ENCODE measurements at places on chromosomes 7 and 10.

DNA sequence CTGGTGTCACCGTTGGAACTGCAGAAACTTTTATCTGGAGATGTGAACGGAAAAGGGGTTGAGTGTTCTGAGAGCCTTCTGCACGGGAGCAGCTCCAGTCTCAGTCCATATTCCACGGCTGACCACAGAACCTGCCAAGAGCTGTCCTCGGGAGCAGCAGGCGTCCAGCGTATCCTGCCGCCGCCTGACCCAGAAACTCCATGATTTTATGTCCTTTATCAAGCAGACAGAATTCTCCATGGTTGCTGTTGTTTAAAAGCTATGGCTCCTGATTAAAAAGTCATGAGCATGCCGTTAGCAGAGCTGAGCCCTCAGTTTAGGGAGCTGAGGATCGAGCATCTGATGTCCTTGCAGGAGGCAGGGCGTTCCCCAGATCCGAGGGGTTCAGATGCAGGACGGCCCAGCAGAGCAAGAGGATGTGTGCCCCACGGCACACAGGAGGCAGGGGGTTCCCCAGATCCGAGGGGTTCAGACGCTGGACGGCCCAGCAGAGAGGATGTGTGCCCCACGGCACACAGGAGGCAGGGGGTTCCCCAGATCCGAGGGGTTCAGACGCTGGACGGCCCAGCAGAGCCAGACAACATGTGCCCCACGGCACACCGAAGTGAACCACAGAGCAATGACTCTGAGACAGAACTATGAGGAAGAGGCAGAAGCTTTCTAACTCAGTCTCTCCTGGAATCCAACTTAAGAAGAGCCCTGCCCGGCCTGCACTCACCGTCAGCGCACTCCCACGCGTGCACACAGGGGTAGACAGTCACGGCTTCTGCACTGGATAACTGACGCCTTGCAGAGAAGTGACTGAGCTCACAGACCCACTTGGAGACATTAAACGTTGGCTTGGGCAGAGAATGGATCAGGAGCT lies 96.4 kb downstream of the WDR37 start:
- DNase-seq = no peak

- DNase-seq = no peak
Observed at GRCh38 chr10:66095610-66096009, 830.2 kb upstream of the LRRTM3 start.

GRCh38 chr10:79262959-79263746 lies 84.1 kb upstream of the PPIF start:
- no peak for DNase-seq

DNA sequence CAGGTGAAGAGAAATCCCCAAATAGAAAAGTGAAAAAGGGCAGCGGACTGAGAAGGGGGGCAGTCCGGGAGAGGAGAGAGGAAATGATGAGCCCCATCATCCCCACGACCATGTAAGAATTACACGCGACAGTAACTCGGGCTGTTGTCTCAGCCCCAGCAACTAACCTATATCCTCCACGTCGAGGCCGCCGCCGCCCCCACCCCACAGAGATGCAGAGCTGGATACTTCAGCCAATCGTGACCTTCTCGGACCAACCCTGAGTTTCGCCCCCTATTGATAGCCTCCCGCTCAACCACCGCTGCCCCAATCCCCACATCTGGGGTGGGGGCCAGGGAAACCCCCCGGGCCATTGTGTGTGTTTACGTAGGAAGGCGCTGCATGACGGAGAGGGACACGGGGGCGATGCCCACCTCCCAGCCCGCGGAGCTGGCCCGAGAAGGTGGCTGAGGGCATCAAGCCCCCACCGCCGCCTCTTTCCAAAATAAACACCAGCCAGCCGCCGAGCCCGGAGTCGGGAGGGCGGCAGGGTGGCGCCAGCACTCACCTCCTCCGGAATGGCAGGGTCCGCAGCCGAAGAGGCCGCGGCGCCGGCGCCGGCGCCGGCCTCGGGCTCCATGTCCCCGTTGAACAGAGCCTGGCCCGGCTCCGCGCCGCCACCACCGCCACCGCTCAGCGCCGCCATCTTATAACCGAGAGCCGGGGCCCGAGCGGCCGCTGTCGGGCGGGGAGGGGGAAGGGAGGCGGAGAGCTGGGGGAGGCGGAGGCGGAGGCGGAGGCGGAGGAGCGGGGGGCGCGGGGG lies 509 bp downstream of the BRAF start:
- DNase-seq = peak; percentile 56

DNA sequence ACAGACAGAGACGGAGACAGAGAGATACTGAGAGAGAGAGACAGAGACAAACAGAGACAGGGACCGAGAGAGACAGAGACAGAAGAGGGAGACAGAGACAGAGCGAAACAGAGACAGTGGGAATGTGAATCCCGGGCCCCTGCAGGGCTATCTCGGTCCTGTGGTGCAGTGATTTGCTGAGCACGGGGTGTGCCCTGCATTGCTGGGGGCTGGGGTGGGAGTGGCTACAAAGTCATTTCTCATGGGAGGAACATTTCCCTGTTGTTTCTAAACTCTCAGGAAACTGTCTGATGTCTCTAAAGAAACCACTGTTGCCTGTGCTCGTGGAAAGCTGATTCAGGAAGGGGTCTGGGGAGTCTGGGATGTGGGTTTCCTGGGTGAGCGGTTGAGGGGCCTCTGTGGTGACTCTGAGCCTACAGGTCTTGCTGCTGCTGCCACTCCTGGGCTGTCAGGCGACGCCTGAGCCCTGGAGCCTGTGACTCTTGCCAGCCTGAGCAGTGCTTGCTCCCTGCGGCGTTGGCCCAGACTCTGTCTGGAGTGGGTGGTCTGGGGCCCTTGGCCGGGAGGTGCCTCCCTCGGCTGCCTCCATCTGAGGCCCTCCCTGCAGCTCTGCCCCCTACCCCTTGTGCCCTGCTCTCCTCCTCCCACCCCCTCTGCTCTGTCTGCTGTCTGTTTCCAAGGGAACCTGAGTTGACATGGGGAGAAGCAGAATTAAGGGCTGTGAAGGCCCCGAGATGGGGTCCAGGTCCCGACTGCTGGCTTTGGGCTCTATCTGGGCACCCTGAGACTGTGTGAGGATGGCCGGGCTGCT lies 292.0 kb downstream of the WDR37 start:
- no peak for DNase-seq

GRCh38 chr7:125119559-125120115 lies 190.0 kb upstream of the POT1 start:
- DNase-seq = no peak

DNA sequence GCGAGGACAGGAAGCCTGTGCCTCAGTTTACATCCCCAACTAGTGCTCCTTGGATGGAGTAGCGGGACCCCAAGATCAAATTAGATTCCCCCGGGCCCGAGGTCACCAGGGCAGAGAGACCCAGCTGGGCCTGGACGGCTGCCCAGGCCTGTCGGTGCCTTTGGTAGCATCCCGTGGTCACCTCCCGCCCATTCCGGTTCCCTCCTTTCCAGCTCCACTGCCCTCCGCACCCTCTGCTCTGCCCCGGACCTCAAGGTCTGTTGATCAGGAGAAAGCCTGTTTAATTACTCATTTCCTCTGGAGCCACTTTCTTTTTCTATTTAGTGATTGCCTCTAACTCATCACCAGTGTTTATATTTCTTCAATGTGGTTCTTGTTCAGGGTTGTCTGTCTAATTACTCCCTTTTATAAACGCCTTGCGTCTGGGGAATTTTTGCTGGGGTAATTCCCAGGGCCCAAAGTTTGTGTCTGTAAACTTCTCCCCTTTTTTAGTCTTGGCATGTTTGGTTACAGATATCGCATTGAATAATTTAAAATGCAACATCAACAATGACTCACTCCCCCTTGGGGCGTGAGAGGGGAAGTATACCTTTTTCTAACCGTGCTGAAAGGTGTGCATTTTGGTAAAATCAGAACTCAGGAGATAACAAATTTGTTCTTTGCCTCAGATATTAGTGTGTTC lies 1.9 kb downstream of the FOXK1 start:
- DNase-seq = peak; percentile 13

- DNase-seq = no peak
Observed at GRCh38 chr7:40584667-40585433, 450.0 kb downstream of the SUGCT start.

DNA sequence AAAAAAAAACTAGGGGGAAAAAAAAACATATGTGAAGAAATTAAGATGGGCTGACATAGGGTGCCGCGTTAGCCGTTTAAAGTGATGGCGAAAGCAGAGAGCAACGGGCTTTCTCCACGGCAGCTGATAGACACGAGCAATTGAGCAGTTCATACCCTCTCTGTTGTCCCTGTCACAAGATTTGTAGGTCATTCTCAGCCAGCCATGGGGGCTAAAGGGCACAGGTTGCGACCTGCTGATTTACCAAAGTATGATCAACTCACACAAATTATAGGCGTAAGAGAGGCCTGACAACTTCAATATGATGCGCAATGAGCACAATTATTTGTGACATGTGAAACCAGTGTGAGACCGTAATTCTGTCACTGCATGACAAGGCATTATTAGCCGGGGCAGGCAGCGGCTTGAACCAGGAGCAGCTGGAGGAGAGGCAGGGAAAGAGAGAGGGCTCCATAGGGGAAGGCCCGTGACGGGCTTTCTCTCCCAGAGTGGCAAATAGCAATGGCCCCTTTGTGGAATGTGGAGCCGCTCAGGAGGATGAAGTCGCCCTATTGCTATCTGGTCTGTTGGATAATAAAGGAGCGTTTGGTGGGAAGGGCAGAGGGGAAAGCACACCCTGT lies 195.1 kb upstream of the HABP2 start:
- DNase-seq = no peak

GRCh38 chr7:142100634-142101033 lies 10.9 kb upstream of the MGAM2 start:
- DNase-seq = no peak

DNA sequence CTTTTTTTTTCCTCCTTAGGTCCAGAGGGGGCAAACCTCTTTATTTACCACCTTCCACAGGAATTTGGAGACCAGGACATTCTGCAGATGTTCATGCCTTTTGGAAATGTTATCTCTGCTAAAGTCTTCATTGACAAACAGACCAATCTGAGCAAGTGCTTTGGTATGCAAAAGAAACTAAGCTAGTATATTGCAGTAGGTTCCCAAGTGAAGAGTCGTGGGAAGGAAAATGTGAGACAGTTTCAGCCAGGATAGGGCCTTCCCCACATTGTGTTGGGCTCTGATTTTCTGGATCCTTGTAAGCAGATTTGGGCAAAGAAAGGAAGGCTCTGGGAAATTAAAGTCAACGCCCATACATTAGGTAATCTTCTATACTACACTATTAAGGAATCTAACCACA lies 285.6 kb downstream of the USP6NL start:
- no peak for DNase-seq

DNA sequence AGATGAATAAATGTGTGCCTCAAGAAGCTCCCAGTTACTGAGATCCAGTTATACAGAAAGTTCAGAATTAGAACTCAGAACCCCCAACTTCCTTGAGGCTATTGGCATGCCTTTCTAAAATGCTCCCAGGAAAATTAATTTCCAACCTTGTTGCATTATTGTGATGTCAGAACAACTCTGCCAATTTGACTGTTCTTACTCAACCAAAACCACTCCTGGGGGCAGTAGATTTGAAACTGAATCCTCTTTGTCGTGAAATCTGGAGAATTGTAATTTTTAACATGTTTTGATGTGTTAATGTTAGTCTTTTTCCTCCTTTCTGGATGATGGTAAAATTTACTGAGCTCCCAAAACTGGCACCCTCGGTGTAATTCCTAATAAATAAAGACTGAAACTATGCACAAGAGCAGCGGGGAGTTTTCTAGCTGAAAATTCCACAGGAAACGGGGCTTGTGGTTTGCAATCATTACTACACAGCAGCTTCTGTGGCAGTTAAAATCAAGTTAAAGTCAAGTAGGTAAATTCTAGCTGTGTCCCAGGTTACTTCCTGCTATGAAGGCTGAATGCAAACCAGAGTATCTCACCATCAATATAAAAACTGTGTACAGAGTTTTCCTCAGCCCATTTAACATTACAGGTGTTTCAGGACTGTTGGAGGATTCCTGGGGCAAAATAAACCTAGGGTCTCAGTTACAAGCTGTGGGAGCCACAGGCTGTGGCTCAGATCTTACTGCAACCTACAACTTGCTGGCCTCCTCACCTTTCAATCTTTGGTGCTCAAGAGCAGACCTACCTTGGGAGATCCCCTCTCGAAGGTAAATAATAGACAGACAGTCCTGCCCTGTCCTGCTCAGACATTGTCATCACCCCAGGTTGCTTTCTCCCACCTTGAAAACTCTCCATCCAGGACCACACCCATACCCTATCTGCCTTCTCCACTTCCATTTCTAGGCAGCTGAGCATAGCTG lies 156.3 kb upstream of the KMT2E start:
- no peak for DNase-seq

- DNase-seq = no peak
Observed at GRCh38 chr10:5817322-5818047, 4.3 kb upstream of the GDI2 start.

- no peak for DNase-seq
Observed at GRCh38 chr7:20927976-20928375, 141.3 kb upstream of the SP8 start.

- DNase-seq = no peak
Observed at GRCh38 chr10:35854661-35855060, 212.6 kb upstream of the FZD8 start.

GRCh38 chr10:109880886-109881768 lies 42.2 kb downstream of the XPNPEP1 start:
- DNase-seq = no peak

DNA sequence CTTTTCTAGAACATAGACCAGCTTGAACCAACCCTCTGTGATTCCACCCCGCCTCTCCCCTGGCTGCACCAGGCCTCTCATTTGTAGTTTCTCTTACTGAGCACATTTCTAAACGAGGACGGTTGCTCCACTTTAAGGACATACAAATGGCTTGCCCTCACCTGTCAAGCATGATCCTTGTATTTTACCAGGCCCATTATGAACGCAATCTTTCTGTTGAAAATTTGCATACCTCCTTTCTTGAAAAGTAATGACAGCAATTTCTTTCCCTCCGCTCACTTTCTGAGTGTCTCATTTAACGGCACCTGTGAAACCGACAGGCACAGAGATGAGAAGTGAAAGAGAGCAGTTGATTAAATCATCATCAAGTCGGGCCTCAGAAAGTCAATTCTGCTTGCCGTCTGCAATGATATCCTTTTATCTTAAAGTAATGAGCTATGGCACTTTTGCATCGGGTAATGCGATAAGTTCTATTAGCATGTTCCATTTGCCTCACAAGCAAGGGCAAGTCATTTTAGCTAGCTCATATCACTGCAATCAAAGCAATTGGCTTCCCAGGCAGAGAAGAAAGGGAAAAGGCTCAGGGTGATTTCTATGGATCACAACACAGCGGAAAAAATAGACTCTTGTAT lies 705.6 kb upstream of the GALNT17 start:
- no peak for DNase-seq

GRCh38 chr7:103879928-103880600 lies 109.4 kb downstream of the RELN start:
- DNase-seq = no peak

GRCh38 chr7:2474813-2475677 lies 1.2 kb downstream of the GRIFIN start:
- DNase-seq = no peak

- DNase-seq = no peak
Observed at GRCh38 chr7:75889826-75890225, 11.0 kb downstream of the RHBDD2 start.

GRCh38 chr10:44258019-44258418 lies 126.9 kb downstream of the CXCL12 start:
- no peak for DNase-seq

- no peak for DNase-seq
Observed at GRCh38 chr7:94088560-94088959, 84.4 kb upstream of the BET1 start.

- DNase-seq = no peak
Observed at GRCh38 chr7:130288829-130289228, 4.1 kb upstream of the CPA4 start.
